ENCODE measurements at places on chromosomes 1 and 21.
A peak's percentile ranks its signal among the peaks of the same experiment; 100 is the strongest.

GRCh38 chr1:8941906-8942305, 3.8 kb upstream of the CA6 start:
- DNase-seq = no peak

- DNase-seq = no peak
Measured at GRCh38 chr1:43405876-43406234, 16.2 kb downstream of the SZT2 start.

- DNase-seq = no peak
Measured at GRCh38 chr1:28370239-28371009, 884 bp downstream of the PHACTR4 start.

DNA sequence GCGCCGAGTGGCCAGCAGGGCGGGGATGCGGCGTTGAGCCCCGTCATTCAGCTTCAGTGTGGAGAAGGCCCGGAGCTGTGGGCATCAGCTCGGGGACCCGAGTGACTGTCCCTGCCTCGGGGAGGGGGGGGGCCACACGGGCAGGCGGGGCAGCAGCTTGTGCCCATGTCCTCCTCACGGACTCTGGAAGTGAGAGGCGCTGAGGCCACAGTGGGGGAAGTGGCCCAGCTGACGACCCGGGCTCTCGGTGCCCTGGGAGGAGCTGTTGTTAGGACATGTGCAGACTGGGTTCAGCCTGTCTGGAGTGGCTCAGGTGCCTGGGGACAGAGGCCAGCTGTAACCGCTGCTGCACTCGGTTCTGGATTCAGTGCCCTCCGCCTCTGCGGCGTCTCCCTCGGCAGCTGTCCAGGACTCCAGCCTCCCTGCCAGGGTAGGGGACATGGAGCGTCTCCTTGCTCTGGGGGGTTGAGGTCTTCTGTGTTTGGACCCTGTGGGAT, 71.1 kb downstream of the SKI start:
- DNase-seq = no peak

GRCh38 chr1:25527226-25527846, 16.1 kb upstream of the LDLRAP1 start:
- DNase-seq = no peak

GRCh38 chr1:6211731-6212130, 5.8 kb downstream of the RNF207 start:
- DNase-seq = no peak

- peak; percentile 17 for DNase-seq
Measured at GRCh38 chr1:36516372-36517010, 33.8 kb upstream of the CSF3R start.

- no peak for DNase-seq
Measured at GRCh38 chr1:1782399-1783221, 4.3 kb upstream of the NADK start.

DNA sequence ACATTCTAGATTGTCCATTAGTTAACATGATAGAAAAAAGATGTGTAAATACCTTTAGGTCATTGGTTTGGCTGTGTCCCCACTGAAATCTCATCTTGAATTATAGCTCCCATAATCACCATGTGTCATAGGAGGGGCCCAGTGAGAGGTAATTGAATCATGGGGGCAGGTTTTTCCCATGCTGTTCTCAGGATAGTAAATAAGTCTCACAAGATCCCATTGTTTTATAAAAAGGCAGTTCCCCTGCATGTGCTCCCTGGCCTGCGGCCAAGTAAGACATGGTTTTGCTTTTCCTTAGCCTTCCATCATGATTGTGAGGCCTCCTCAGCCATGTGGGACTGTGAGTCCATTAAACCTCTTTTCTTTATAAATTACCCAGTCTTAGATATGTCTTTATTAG, 32.5 kb upstream of the SLC44A5 start:
- DNase-seq = no peak

DNA sequence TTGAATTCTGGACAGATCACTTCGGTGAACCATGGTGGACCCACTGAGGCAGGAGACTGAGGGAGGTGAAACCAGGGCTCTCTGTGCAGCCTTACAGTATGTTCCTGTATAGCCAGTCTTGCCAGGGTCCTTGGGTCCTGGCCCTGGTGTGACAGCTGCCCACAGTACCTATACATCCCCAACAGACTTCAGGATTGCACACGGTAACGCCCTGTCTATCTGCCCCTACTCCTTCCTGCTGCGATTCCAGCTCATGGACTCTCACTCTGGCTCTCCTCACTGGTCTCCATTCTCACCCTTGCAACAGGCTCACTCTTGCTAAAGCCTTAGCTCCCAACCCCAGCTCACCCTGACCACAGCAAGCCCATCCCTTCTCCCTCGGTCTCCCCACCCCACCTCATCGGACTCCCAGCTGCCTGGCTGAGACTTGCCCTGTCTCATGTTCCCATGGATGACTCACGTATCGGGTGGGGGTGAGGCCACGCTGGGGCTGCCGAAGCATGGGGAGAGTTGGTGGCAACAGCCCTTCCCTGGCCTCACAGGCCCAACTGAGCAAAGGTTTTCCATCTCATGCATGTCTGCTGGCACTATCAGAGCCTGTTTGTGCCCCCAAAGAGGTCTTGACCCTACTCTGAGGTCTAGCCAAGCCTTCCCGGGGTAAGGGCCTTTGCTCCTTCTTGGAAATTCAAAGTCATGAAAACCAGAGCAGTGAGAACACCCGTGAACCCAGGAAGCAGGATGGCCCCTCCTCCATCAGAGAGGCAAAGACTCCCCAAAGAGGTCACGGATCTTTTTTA, 7.1 kb downstream of the PHLDA3 start:
- no peak for DNase-seq

GRCh38 chr21:16419188-16419921, 689.6 kb downstream of the USP25 start:
- no peak for DNase-seq

DNA sequence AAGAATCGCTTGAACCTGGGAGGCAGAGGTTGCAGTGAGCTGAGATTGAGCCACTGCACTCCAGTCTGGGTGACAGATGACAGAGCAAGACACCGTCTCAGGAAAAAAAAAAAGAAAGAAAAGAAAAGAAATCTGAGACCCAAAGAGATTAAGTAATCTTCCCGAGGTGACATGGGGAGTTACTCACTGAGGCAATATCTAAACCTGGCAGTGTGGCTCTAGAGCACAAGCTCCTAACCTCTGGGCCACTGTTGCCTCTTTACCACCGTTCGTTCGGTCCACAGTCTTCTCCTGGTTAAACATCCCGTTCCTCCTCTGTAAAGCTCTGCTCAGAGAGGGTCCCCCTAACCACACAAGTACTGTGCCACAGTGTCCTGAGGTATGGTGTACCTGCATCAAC, 1.5 kb downstream of the HMGCL start:
- no peak for DNase-seq

- no peak for DNase-seq
Measured at GRCh38 chr1:10210841-10211804, 753 bp downstream of the KIF1B start.

GRCh38 chr1:48007047-48007446, 9.9 kb upstream of the TRABD2B start:
- no peak for DNase-seq

GRCh38 chr1:84450910-84451309, 28.2 kb upstream of the RPF1 start:
- DNase-seq = no peak

DNA sequence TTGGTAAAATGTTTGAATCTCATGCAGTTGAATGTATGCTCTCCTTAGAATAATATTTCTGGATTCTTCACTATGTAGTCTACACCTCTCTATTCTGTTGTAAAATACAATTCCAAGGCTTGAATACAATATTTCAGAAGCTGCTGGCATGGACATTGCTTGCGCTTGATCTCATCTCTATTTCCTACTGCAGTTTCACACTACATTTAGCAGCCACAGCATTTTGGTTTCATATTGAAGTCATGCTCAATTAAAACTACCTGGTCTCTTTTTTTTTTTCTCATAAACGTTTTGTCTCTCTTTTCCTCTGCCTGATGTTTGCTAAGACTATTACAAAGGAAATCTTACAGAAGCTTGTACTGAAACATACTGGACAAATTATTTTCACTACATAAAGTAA, 631.0 kb upstream of the TMPRSS15 start:
- DNase-seq = no peak

DNA sequence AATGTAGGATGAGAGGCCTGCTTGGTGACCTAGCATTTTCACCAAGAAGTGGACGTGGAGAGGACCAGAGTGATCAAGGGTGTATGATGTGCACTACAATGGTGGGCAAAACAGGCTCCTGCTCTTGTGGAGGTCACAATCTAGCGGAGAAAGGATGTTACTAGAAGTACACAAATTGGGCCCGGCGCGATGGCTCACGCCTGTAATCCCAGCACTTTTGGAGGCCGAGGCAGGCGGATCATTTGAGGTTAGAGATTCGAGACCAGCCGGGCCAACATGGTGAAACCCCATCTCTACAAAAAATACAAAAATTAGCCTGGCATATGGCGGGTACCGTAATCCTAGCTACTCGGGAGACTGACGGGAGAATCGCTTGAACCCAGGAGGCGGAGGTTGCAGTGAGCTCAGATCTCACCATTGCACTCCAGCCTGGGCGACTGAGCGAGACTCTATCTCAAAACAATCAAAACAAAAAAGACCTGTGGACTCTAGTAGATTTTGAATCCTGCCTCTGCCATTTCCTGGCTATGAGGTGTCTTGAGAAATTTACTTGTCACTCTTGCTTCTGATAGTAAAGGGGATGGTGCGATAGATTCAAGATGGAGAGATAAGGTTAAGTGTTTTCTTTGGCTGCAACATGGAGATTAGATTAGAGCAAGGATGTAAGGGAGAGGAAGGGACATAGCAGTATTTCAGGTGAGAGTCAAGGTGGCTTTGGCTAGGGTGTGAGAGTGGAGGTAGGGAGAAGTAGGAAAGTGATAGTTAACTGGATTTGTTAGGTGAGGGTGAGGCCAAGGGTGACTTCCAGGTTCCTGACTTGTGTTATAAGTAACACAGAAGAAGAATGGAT, 7.1 kb downstream of the KLF18 start:
- DNase-seq = no peak

- no peak for DNase-seq
Measured at GRCh38 chr21:45894906-45895777, 86.4 kb upstream of the COL6A1 start.

DNA sequence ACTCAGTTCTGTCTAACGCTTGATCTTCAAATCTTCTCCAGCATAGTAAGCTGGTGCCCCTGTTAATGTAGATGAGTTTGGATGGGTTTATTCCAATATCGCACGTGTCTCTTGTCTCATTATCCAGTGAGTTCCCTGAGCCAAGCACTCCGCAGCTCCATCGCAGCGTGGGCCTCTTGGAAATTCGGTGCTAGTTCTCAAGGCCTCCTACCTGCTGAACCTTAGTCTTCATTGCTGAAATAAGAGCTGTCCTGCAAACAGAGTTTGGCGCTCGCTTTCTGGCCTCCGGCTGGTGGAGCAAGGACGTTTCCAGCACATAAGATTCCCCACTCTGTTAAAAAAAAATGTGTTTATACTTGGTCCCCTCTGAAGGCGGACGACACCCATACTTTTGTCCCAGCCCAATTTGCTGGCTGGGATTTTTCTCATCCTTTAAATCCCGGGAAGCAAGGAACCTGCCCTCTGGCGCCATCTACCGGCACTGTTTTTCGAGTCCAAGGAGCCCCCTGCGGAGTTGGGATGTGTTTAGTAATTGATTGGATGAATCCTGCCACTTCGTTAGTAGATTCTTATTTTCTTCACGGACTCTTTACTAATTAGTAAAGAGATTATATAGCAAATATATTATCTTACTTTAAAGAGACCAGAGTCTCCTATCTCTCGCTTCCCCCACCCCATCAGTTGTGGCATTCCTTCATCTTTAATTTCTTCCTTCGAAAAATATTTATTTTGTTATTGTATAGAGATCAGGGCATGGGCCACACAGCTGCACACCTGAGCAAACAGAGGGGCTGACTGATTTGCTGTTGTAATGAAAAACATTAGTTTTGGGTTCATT, 14.7 kb downstream of the JUN start:
- DNase-seq = peak; percentile 33

- no peak for DNase-seq
Measured at GRCh38 chr1:109937738-109938137, 27.1 kb downstream of the CSF1 start.

DNA sequence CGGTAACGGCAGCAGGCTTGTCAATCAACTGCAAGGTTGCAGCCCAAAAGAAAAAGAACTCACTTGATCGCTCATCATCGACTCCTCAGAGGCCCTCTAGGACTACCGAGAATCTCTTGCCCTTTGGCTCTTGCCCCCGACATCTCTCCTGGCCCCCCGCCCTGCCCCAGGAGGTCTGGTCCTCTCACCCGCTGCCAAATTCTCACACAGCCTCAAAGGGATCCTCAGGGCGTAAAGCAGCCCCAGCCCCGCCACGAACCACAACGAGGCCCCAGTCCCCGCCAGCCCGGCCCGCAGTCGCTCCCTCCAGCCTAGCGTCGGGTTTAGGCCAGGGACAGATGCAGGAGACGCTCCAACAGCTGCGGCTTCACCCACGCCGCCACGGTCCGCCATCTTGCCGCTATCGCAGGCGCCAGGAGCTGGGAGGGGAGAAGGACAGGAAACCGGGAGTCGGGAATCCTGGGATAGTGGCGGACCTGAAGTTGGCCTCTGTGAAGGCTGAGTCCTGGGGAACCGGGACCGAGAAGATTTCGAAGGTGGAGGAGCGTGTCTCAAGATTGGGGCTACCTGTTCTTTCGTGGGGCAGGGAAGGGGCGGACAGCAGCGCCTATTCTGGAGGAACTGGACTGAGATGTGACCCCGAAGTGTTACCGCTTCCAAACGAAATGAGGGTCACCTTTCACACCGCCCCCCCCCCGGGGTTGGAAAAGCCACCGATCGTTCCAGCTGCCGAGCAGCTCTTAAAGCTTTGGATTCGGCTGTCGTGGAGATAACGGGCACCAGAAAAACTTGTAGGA, at the start of gene ST7L:
TSS of gene ST7L (minus strand) at position 421 of the 797 bp plus-strand sequence. CDS start at position 393, 28 bp downstream.
- peak; percentile 52 for DNase-seq

GRCh38 chr1:212205843-212206242, 79.4 kb upstream of the PPP2R5A start:
- DNase-seq = no peak

GRCh38 chr1:235326719-235327558, 1.0 kb downstream of the ARID4B start:
- peak; percentile 45 for DNase-seq

DNA sequence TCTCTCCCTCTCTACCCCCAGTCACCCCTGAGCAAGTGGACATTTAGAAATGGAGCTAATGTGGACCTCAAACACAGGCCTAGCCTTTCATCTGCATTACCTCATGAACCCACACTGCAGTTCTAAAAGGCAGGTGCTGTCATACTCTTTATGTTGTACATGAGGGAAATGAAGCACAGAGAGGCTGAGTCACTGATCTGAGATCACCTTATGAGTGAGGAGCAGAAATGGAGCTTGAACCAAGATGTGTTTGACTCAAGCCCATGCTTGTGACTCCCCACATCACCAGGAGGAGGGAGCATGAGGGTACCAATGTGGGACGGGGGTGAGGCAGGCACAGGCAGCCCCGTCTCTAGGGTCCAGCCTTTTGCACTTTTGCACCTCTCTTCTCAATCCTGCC, 702.8 kb downstream of the PTPRU start:
- DNase-seq = no peak

DNA sequence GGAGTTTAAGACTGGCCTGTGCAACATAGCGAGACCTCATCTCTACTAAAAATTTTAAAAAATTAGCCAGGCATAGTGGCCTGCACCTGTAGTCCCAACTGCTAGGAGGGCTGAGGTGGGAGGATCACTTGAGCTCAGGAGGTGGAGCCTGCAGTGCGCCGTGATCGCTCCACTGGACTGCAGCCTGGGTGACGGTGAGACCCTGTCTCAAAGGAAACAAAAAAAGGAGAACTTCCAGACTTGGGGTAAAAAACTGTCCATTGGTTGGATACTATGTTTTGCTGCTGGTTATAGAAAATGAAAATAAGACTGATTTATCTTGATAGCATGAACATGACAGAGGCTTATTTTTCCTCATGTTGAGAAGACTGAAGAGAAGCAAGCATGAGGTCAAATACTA, 79.4 kb downstream of the WDR4 start:
- no peak for DNase-seq
